ENCODE measurements at places on chromosomes 3 and 15.

GRCh38 chr3:69579306-69580041 lies 159.8 kb upstream of the MITF start:
- no peak for DNase-seq

- DNase-seq: peak; percentile 78
Measured at GRCh38 chr15:74786551-74787165, 4.8 kb downstream of the CSK start.

GRCh38 chr15:66650433-66650832 lies 51.6 kb upstream of the SMAD6 start:
- DNase-seq: peak; percentile 81

DNA sequence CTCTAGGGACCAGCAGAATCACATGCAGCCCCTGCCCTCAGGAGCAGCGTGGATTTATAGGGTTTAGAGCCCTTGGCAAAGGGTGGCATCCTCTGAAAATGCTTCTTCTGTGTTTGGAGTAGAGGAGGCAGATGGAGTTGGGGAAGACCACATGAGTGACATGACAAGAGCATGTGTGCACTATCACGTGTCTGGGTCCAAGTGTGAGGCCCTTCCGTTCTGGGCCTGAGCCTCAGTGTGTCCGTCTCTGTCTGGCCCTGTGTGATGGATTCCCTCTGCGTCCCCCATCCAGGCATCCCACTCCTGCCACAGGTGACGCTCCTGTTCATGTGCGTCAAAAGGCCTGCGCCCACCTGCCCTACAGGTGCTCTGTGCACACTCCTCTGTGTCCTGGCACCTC lies 30.1 kb downstream of the FGD5 start:
- no peak for DNase-seq

GRCh38 chr3:155435821-155436220 lies 142.3 kb upstream of the STRIT1 start:
- DNase-seq: no peak
